NCI-H1417 (cell line): ENCODE measurements at places on chromosomes 2 and 18.
A peak's percentile ranks its signal among the peaks of the same experiment; 100 is the strongest.

DNA sequence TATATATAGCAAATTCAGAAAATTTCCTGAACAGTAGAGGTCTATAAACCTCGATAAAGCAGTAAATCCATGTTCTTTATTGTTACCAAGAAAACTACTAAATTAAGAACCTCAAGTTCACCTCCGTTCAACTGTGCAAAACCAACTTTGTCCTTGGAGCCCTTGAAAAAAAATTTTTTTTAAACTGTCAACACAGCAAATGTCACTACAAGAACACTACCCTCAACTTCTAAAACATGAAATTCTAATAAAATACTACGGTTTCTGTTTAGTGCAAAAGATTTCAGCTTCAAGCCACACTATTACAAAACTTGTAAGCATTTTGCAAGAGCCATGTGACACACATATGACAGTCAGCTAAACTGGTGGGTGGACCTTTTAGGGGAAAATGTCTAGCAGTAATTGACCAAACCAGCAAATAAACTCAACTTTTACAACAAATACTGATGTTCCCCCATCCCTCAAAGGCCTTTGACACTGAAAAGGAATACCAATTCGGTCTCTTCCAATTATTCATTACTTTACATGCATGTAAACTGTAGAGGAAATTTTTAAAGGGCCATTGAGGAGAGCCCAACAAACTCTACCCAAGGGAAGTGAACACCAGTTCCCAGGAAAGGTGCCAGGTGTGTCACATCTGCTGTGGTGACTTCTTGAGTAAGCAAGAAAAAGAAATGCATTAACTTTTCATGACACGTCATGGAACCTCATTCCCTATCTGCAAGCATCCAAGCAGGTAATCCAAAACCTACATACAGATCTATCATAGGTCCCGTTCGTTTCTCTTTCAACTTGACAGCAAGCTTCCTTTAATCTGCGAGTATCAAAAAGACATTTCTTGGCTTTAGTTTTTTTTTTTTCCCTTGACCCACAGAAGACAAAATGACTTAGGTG is 1.4 kb downstream of the RAB1A start:
- peak; percentile 49 for DNase-seq

DNA sequence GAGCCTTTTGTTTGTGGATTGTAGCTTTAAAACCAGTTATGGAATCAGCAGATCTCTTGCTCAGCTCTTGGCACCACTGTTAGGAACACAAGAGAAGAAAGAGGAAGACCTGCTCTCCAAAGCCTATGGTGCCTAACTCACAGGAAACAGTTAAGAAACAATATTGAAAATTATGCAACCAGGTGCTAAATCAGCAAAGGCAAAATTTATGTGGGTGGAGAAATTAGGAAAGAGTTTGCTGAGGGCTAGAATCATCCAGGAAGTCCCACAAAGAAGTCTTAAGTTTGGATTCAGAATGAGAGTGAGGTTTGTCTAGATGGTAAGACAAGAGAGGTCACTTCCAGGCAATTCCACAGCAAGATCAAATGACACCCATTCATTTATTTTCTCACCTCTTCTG is 49.4 kb downstream of the AOX1 start:
- DNase-seq: no peak

GRCh38 chr2:69131983-69132675 is 119.2 kb downstream of the ANTXR1 start:
- DNase-seq: no peak

GRCh38 chr2:173892341-173892740 is 72.8 kb downstream of the SP3 start:
- DNase-seq: no peak

GRCh38 chr2:228503731-228504130 is 322.2 kb upstream of the SPHKAP start:
- DNase-seq: no peak

- DNase-seq: no peak
These were observed 56.2 kb upstream of the RAB27B start for GRCh38 chr18:54772056-54772455.

DNA sequence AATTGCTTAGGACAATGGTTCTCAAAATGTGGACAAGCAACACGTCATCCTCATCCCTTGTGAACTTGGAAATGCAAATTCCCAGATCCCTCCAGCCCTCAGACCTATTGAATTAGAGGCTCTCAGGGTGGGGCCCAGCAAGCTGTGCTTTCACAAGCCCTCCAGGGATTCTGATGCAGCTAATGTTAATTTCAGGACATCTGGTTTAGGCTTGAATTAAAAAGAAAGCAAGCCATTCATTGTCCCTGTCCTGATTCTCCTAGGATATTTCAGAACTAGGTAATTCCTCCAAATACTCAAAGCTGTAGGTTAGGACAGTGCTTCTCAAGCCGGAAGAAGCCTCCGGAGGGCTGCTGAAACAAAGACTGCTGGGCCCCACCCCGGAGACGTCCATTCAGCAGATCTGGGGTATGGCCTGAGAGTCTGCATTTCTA is 26.0 kb upstream of the GLI2 start:
- DNase-seq: no peak

GRCh38 chr18:2884706-2885285 is 38.0 kb downstream of the EMILIN2 start:
- no peak for DNase-seq

- no peak for DNase-seq
These were observed 20.2 kb upstream of the SSB start for GRCh38 chr2:169778446-169778845.

DNA sequence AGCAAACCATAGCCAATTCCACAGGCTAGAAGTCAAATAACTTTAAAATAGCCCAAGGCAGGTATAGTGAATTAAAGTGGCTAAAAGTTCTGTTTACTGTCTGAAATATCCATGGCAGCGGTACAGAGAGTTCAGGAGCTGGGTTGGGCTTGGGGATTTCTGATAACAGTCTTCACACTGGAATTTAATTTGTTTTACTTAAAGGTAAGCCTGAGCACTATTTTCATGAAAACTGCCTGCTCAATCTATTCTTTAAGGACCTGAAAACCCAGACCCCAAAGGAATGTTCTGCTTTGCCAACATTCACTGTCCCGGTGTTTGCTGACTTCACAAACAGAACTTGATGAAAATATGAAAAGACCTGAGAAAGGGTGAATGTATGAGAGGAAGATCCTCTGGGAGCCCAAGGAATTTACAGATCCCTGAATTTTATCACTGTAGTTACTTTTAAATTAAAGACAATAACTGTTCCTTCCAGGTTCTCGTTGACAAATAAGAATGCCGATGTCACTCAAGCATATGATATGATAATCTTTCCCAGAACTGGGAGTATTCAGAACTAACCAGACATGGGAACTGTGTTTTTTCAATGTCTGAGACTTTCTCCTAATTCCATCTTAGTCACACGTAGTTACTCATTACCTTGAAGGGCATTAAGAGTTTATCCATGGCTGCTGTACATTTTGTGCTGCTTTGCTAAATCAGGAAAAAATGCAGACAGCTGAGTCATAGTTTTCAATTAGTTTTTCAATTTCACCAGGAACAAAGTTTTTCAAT is 28.3 kb upstream of the ITGB6 start:
- no peak for DNase-seq

DNA sequence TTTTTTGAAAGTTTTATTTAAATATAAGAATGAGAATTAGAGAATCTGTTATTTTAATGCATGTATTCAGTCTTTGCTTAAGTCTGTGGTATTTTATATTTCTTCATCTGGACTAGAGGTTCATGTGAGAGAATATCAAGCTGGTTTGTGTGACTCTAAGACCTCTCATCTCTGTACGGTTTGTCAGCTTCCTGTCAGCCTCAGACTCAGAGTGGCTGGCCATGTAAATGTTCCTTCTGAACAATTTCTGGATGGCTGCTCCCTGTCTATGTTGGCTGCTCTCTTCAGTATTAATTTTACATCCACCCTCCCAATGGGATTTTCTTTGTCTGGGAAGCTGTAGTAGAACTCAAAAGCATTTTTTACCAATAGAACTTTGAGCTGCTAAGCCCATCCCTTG is 225.3 kb upstream of the THUMPD2 start:
- DNase-seq: no peak

DNA sequence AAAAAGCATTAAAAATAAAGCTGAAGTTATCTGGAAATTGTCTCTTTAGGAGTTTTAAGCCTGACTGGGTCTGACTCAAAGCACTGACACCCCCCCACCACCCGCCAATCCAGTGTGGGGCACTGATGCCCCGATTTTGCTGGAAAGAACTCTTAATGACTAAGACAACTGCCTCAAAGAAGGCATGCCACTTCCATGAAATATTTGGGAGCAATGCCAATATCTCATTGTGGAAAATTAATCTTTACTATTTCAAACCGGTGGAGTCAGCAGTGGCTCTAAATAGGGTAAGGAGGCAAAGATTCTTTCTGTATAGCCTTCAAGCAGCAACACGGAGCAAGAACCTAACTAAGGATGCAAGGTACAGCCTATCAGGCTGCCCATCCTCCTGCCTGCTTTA is 4.5 kb downstream of the FKBP7 start:
- DNase-seq: no peak

DNA sequence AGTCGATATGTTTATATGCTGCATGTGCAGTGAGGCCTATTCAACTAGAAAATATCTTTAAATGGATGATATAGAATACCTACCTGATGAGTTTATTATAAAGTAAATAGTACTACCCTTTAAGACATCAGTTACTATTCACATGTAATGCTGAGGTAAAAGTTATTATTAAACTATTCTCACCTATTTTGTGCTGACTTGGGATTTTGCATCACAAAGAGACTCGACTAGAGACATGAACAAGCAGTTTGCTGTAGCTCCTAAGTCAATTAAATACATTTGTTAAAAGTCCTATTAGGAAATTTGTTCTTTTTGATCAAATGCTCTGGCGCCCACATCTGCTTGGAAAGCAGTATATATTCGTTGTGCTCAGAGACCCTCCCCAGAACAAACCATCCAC is 164.1 kb downstream of the CCDC85A start:
- no peak for DNase-seq

DNA sequence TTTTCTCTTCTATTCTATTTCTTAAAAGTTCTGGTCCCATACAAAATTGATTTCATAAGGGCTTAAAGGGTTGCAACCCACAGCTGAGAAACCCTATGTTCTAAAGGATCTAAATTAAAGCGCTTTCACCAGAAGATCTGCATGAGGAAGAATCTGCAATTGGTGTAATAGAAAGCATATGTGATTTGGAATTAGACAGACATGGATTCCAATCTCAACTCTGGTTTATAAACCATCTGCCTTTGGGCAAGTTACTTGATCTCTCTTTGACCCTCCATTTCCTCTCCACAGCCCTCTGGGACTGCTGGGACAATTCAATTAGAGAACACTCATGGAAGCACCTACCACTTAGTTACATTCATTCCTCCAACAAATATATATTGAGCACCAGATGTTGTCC is 178.7 kb downstream of the ANTXR1 start:
- no peak for DNase-seq

GRCh38 chr18:59833785-59834184 is 66.0 kb upstream of the PMAIP1 start:
- no peak for DNase-seq

GRCh38 chr18:21980744-21981143 is 188.6 kb upstream of the GATA6 start:
- no peak for DNase-seq

GRCh38 chr2:10412380-10412779 is 35.7 kb downstream of the ODC1 start:
- DNase-seq: peak; percentile 37

- peak; percentile 32 for DNase-seq
These were observed 23.1 kb downstream of the FAM178B start for GRCh38 chr2:96963316-96963715.

- DNase-seq: no peak
These were observed 88.2 kb downstream of the PKP4 start for GRCh38 chr2:158544998-158545397.

GRCh38 chr18:54673936-54674335 is 82.9 kb downstream of the DYNAP start:
- DNase-seq: no peak

- DNase-seq: no peak
These were observed 84.1 kb downstream of the TMEM237 start for GRCh38 chr2:201559067-201559710.
